ENCODE measurements at places on chromosomes 16 and 17. TPM values are rescaled to one million over a fixed set of nuclear protein-coding genes. Genes with fewer than 3 reads are reported as not detected.

KIF22 gene
- 31.6 TPM for total RNA-seq

ACADVL gene
- total RNA-seq, result 252 TPM

LHX1 gene
- 1.3 TPM for total RNA-seq

SMIM22 gene
- total RNA-seq, result not detected

STX1B gene
- total RNA-seq, result 2.6 TPM

- DNase-seq, result no peak
Measured at GRCh38 chr17:9760266-9760665, 31.1 kb downstream of the DHRS7C start.

CD300H gene
- not detected for total RNA-seq

GRCh38 chr17:81479175-81480071, 33.2 kb downstream of the ACTG1 start:
- DNase-seq, result no peak

GRCh38 chr17:2402544-2402943, 1.7 kb upstream of the MNT start:
- DNase-seq, result no peak

DNA sequence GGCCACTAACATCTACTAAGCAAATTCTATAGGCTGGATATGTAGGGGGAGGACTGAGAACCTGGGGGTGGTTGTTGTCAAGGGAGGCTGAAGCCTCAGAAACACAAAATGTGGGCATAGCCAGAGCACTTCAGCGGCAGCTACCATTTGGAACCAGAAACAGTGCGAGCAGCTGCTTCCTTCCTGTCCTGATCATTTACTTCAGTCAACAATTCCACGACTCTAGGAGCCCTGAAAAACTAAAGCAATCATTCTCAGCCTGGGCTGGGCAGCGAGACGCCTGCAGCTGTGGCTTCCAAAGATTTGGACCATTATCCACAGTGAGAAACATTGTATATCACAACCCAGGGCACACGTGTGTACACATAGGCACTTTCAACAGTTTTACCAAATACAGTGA, 93.9 kb upstream of the WSCD1 start:
- no peak for DNase-seq

DNA sequence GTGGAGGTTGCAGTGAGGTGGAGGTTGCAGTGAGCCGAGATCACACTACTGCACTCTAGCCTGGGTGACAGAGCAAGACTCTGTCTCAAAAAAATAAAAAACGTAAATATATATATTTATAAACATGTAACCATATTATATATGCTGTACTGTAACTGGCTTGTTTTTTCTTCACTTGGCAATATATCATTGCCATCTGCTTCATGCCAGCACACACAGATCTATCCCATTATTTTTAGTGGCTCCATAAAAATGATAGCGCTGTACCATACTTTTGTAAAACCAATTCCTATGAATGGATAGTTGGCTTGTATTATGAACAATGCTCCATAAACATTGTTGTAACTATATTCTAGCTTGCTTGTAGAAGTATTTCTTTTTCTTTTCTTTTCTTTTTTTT, 49.5 kb downstream of the GPRC5B start:
- DNase-seq, result no peak

DNA sequence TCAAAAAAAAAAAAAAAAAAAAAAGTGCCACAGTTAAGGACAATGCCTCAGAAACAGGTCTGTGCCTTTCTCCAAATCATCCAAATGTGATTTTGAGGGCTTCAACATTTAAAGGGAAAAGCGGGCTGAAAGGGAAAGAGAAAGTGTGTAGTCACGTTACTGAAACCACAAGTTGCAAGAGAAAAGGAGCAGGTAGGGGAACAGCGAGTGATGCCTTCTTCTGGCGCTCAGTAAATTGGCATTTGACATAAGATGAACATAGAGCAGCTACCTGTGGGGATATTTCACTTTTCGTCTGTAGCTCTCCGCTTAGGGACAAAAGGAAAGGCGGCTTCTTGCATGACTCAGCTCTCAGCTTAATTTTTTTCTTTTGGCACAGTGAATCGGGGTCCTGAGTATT, 11.1 kb downstream of the CMTM2 start:
- DNase-seq, result no peak

CACNG3 gene
- not detected for total RNA-seq

GRCh38 chr16:89041571-89042481, 51.8 kb upstream of the ACSF3 start:
- no peak for DNase-seq

CCL5 gene
- 1.6 TPM for total RNA-seq
